Effector CD8-positive, alpha-beta T cell (primary cell): ENCODE measurements at places on chromosomes 7 and 10.

DNA sequence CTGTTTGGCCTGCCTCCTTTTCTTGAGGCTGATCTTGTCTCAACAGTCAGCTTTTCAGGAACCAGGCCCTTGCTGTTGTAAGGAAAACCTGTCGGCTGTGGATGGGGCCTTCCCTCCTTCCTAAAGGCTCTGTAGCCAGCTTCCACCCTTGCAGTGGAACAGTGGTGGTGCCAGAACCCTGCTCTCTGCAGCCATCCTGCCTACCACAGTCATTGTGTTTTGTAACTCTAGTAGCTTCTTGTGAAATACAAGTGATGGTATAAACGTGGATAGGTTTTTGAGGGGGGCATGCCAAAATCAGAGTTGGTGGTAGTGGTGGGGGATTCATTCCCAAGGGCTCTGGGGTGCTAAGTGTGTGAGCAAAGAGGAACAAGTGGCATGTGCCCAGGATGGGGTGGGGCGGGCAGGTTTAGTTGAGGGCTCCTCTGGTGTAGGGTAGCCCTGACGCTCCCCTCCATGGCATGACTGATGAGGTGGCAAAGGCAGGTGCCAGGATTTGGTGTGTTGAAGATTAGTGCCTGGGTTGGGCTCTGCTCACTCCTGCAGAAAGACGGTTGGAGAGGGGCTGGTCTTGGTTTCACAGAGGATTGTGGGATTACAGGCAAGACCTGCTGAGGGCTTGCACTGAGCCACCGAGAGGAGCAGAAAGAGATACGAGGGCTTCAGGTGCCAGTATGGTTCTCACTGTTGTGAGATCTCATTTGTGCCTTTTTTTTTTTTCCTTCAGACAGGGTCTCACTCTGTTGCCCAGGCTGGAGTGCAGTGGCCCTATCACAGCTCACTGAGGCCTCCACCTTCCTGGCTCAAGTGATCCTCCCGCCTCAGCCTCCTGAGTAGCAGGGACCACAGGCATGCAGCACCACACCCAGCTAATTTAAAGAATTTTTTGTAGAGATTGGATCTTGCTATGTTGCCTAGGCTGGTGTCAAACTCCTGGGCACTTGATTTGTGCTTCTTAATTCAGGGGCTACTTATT, 7.4 kb downstream of the TSPAN14 start:
- DNase-seq = no peak

DNA sequence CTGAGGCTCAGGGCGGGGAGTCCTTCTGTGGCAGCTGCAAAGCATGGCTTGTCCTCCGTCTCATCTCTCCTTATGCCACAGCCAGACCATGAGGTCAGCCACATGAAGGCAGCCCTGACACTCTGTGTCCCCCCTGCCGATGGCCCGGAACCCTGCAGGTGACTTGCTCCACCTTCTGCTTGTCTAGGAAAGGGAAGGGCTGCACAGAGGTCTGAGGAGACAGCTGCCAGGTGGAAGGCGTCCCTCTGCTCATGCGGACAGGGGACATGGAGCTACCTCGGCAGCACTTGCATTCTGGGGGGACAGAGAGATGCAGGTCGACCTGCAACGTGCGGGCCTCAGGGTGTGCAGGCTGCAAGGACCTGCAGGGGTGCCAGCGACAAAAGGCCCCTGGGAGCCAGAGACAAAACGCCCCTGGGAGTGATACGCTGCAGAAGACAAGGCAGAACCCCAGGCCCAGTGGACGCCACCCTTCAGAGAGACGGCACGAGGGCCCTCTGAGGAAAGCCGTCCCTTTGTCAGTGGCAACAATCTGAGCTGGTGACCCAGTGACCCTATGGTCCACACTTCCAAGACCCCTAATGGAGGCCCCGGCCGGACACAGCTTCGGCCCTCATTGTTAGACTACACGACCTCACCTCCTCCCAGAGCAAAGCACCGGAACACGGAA, 205.2 kb upstream of the PPP2R2D start:
- DNase-seq = no peak

- DNase-seq = no peak
These were observed 74.1 kb downstream of the TES start for GRCh38 chr7:116284390-116284789.

DNA sequence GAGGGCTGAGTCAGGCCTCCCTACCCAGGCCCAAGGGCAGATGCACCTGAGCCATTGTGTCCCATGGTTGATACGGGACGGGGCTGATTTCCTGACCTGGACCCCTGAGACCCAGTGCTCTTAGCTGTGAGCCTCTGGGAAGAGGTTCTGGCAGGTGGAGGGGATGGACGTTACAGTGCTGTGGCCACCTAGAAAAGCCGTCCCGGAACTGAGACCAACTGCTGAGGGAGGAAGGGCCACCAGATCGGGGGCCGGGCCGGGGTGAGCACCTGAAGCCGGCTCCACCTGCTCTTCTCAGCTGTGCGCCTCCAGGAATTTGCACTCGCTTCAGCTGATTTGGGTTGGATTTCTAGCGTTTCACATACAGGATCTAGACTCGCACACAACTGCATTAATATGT, 35.4 kb downstream of the CHST12 start:
- no peak for DNase-seq

- DNase-seq = no peak
These were observed 314.1 kb downstream of the WDR37 start for GRCh38 chr10:1370298-1370697.

GRCh38 chr7:30430276-30430675, 48.3 kb downstream of the NOD1 start:
- DNase-seq = no peak

DNA sequence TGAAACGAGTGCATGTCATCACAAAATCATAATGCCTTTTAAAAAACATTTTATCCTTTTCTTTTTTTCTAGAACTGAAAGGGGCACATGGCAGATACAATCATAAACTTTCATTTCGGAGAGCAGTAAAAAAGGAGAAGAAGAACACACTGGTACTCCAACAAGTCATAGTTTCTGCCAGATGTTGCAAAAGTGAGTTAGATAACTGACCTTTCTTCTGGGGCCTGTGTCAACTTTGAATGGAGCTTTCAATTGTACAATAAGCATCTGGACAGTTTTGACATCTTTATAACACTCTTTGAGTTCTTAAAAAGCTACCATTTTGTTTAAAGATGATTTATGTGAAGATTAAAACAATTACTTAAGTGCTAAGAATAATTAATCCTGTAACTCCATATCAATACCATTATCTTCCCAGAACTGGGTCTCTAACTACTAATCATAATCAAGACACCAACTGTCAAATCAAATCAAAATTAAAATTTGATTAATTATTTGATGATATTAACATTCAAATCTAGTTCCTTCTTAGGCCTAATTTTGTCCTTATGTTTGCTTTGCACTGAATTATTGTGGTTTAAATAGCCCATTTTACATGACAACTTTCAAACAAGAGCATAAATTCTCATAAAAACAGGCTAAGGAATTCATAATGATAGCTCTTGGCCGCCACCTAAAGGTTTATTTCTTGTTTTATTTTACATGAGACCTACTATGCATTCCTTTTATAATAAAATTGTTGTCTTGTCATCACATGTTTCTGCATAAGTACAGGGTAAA, 19.5 kb upstream of the ITGB8 start:
- DNase-seq = no peak

GRCh38 chr7:75617634-75618234, 121.0 kb downstream of the HIP1 start:
- DNase-seq = peak; percentile 17

- DNase-seq = no peak
These were observed 1249.6 kb downstream of the XPNPEP1 start for GRCh38 chr10:108673741-108674140.
